ENCODE measurements at places on chromosomes 6 and 20. TPM values are rescaled to one million over a fixed set of nuclear protein-coding genes. Genes with fewer than 3 reads are reported as not detected.

The KHDC1 gene
- 5.6 TPM for total RNA-seq

The RBPJL gene
- not detected for total RNA-seq

The CTCFL gene
- not detected for total RNA-seq

The MUCL3 gene
- not detected for total RNA-seq

The MYO6 gene
- 40.1 TPM for total RNA-seq
